GM10248 (cell line): ENCODE measurements at places on chromosomes 5 and 9.
A peak's percentile ranks its signal among the peaks of the same experiment; 100 is the strongest.

DNA sequence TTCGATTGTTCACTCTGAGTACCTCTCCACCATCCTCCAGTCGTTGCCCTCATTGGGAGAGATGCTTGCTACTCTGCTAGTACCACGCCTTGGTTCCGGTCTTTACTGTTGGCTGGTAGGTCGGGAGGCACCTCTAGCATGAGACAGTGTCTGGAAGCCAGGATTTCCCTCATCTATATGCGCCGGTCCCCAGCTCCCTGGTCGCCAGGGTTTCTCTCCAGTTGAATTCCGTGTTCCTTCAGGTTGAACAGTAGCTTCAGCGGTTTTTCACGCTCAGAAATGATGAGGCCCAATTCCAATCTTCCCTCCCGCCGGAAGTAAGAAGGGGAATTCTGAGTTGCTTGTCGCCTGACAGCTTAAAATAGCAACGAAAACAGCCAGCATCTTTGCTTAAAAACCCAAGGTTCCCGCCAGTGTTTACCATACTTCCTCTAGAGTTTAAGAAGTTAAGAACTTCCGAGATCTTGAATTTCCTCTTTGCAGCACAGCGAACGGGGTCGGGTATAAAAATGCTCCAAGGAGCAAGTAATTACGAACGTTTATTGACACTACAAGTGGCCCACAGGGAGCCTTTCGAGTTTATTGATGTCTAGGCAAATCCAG is 1.3 kb upstream of the ST8SIA4 start:
- peak; percentile 28 for DNase-seq

DNA sequence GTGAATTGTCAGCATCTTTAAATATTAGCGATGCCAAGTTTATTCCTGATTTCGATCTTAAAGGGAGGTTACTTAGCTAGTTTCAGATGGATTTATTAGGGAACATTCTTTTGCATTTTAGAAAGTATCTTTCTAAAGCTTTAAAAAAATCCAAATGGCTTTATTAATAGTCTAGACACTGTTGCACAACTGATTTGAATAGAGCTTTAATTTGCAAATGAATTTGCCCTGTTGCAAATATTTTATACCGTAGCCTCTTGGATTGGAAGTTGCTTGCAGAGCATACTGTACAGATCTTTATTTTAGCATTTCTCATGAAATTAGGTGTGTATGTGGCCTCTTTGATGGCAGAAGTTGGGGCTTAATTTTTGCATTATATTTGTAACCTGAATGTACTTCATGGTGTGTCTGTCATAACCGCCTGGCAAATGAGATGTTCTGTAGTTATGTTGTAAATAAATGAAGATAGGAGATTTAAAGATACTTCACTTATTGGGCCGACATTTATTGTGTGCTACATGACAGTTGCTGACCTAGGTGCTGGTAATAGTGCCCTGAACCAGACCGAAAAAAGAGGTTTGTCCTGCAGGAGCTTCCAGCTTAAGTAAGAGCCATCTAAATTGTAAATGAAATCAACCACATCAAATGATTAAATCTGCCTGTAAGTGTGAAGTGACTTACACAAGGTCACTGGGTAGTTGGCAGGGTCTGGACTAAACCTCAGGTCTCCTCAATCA is 1.8 kb downstream of the TCERG1 start:
- no peak for DNase-seq

- no peak for DNase-seq
These were observed 65.6 kb downstream of the TLE1 start for GRCh38 chr9:81623778-81624177.

DNA sequence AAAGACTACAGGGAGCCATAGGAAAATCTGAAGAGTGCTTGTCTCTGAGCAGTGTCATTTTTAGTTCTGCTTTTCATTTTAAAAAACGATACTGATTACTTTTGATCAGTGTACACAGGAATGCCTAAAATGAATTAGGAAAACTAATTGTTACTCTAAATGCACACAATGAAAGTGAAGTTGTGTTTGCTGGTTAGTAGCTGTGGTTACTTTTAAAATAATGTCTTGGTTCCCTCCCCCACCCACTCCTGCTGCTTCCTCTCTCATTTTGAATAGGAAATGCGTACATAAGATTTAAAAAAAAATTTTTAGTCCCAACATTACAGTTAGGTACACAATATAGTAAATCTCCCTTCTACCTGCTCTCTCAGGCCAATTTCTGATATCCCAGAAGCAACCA is 47.5 kb upstream of the PLPP1 start:
- peak; percentile 34 for DNase-seq

DNA sequence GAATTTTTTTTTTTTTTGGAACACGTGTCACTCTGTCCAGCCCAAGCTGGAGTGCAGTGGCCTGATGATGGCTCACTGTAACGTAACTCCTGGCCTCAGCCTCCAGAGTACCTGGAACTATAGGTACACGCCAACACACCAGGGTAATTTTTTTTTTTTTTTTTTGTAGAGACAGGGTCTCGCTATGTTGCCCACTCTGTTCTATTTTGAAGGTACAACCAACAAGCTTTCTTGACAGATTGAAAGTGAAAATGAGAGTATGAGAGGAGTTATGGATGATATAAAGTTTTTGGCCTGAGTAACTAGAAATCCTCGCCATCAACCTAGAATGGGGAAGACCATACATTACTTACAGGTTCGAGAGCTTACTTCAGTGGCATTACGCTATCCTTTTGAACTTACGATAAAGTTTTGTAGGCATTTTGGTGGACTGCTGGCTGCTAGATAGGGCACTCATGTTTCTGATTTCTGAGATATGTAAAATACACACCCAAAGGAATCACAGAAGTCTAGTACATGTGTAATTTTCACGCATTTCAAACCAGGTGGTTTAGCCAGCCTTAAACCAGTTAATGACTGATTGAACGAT is 806 bp upstream of the CDC42SE2 start:
- no peak for DNase-seq

DNA sequence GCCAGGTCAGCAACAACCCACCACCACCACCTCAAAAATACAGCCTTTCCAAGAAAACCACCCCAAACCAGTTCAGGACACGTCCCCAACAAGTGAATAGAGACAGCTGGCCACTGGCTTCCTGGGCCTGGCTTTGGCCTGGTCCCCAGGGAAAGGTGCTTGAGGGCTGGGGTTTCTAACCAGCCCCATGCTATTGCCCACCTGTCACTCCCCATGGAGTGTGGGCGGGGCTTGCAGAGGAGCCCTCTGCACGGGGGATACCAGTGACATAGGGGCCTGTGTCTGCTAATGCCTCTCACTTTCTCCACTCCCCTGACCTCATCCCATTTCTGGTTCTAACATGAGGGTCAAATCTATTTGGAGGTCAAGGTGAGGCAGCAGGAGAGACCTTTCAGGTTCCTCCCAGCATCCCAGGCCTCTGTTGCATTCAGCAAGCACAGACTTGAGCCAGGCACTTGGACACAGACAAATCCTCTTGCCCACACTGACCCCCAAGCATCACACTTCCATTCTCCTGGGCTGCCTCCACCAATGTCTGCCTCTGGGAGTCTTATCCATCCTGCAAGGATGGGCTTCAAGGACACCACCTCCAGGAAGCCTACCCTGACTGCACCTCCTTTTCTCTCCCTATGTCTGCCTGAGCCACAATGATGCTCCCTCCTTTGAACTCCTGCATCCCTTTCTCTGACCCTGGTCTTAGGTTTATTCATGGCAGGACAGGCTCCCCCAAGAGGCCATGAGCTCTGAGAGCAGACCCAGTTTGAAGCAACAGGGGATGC is 16.1 kb upstream of the TTLL11 start:
- no peak for DNase-seq

GRCh38 chr9:133273098-133273497 is 1.9 kb downstream of the ABO start:
- no peak for DNase-seq

DNA sequence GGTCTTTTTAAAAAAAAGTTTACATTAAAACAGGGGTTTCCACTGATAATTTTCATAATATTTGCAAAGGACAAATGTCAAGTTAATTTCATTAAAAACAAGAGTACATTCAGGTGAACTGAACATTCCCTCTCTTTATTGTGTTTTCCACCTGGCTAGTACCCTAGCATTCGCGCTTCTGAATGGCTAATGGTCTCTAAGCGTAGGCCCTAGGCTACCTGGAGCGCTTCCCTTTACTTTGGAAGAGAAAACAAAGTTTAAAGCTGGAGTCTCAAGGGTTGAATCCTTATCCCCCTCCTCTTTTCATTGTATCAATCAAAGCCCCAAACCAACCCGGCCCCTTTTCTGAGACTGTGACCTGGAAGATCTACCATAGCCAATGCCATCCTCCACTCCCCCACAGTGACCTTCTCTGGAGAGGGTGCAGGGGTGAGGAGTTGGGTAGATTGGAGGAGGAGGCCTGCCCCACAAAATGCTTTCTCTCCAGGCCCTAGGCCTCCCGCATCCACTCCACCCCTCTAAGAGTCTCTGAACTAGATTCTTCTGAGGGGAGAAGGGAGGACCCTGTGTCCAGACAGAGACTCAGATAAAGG is 73.3 kb upstream of the TBCA start:
- DNase-seq, result no peak

DNA sequence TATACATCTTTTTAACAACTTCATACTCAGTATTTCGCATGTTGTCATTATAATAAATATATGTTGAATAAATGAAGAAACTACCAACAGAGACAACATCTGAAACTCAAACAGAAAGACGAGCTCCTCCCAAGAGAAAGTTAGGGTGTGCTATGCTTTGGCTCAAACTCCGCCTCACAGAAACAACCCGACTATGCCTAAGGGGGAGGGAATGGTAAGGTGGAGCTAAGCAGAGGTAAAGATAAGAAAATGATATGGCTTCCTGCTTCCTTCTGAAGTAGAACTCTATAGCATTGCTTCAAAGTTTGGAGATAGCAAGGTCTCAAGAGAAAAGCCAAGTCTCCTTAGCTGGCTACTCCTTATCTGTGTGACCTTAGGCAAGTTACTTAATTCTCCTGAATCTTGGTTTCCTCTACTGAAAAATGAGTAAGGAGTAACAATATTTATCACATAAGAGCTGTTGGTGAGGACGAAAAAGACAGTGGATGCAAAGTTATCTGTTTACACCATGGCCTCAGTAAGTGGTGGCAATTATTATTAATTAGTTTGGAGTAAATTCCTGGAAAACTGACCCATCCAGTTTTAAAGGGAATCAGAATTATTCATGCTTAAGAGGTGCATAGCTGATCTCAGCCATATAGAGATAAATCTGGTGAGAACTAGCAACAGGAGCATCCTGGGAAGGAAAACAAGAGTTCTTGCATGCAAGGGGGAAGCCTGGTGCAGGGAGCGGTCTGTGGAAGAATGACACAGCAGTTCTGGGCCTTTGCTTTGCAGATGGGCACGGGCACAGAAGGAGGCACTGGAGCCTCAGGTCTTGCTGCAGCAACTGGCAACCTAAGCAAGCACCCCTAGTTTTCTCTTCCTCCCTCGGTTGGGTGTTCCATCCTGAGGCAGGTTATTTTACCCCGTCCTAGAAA is 73.3 kb downstream of the GLIS3 start:
- no peak for DNase-seq

GRCh38 chr9:86341007-86341491 is 13.2 kb downstream of the TUT7 start:
- no peak for DNase-seq

GRCh38 chr5:57703721-57704120 is 221.1 kb upstream of the ACTBL2 start:
- no peak for DNase-seq

GRCh38 chr5:157597277-157597676 is 21.7 kb upstream of the ADAM19 start:
- DNase-seq, result no peak

DNA sequence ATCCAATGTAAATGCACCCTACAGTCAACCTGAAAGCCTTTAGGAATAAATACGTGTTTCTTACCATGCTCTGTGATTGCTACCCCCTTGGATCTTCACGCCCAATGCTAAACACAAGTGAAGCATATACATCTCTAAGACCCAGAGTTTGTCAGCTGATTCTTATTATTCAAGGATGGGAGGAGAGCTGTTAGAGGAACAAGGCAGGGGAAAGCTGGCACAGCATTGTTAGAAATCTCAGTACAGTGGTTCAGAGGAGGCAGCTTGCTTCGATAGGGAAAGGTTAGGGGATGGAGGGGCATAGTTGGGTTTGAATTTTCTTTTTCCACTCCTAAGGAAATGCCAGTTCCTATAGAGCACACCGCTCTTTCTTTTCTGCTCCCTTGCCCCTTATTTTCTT is 16.7 kb upstream of the TAF11L2 start:
- no peak for DNase-seq

DNA sequence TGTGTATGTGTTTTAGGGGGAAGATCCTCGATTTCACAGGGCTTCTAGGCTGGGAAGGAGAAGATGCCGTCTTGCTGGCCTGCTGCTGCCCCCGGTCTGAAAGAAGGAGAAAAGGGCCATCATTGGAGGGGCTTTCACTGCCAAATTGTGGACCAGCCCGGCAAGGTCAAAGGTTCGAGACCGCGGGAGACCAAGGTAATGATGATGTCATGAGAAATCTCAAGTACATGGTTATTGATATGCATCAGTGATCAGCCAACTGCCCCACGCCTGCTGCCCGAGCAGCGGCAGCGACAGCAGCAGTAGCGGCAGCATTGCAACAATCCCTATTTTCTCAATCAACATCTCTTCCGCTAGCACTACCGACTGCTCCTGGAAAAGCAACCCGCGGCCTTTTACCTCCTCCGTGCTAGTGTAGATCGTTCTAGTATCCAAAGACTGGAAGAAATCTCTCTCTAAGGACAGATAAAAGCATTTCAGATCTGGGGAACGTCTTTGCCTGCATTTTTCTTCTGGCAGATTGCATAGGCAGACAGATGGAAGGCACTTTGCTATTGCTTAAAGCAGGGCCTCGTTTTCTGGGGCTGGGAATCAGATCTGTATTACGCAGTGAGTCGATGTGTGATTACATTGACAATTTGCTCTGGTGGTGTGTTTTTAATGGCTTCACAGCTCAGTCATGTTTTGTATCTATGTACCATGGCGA is 215.3 kb downstream of the MEF2C start:
- no peak for DNase-seq

GRCh38 chr5:32720300-32720699 is 9.2 kb downstream of the NPR3 start:
- no peak for DNase-seq

DNA sequence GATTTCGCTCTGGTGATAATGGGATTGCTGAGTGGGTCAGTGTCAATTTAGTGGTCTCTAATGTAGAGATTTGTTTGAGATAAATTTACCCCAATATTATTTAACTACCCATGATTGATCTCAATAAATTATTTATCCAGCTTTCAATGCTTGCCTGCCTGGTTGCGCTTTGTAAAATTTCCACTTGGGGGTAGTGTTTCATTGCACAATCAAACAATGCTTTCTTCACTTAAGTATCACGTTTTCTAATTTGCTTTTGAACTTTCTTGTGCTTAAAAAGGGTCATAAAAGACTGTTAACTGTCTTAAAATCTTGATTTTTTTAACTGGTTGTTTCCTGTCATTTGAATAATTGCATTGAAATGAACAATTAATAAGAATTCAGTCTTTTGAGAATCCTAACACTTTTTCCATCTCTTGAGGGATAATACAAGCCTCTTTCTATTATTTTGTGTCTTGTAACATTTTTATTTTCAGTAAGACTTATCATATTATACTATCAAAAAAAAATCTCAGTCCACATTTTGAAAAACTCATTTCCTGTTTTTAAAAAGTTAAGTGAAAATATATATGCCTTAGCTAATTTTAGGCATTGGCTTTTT is 18.7 kb downstream of the HSD17B4 start:
- peak; percentile 13 for DNase-seq

- no peak for DNase-seq
These were observed 41.5 kb downstream of the UBE2R2 start for GRCh38 chr9:33858423-33858822.
